NCI-H69 (cell line): ENCODE measurements at places on chromosomes 7 and 10.
A peak's percentile ranks its signal among the peaks of the same experiment; 100 is the strongest.

GRCh38 chr7:44678101-44678470 lies 70.6 kb upstream of the ZMIZ2 start:
- DNase-seq = no peak

- no peak for DNase-seq
Observed at GRCh38 chr7:50832744-50833143, 50.0 kb upstream of the GRB10 start.

GRCh38 chr7:29397398-29397797 lies 166.2 kb upstream of the PRR15 start:
- peak; percentile 87 for DNase-seq

- no peak for DNase-seq
Observed at GRCh38 chr7:38207843-38208242, 29.8 kb downstream of the STARD3NL start.

DNA sequence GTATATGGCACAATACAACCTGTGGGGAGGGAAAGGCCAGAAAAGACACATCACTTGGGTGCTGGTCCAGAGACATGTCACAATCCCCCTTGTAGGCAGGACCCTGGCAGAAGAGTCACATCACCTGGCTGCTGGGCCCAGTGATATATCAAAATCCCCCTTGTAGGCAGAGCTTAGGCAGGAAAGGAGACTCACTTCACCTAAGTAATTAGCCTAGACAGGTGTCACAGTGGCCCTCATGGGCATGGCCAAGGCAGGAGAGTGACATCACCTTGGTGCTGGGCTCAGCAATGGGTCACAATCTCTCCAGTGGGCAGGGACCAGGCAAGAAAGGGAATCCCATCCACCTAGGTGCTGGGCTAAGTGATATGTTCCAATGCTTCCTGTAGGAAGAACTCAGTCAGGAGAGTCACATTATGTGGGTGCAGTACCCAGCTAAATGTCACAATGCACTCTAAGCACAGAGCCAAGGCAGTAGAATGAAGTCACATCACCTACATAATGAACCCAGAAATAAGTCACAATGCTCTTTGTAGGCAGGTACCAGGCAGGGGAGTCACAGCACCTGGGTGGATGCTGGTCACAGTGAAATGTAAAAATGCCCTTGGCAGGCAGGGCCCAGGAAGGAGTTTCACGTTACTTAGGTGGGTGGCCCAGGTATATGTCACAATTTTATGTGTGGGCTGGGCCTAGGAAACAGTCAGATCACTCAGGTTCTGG lies 18.9 kb upstream of the ZNF736 start:
- DNase-seq = no peak

DNA sequence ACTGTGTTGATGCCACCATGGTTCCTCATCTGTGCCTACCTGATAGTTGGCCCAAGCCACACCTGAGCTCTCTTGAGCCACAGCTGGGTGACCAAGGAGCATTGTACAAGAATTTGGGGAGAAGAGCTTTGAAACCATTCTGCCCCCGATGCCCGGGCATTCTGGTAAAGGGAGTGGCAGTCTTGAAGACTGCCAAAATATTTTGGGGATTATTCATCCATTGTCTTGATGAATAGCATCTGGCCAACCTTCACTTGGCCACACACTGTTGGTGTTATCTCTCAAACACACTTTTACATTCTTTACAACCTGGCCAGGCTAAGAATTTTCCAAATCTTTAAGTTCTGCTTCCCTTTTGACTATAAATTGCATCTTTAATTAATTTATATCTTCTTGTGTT lies 113.1 kb upstream of the PCBD1 start:
- DNase-seq = no peak
